Activated T-helper 1 cell treated with Interleukin-2 at 50 U/mL for 16 hours (primary cell): ENCODE measurements at places on chromosomes 3 and 15.

DNA sequence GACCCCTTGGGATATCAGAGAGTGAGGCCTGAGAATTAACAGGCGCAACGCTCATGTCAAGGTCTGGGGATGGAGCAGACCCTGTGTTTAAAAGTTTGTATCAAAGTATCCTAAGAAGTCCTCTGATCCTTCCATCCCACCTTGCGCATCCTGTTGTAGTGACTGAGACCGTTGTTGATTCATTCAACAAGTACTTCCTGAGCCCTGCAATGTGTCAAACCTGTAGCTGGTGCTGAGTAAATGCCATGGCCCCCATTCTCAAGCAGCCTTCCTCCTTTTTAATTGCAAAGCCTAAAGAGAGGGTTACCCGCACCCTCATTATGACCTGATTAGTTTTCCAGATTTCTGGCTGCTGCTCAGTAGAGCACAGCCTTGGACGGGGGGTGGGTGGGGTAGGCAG is 46.4 kb downstream of the RPLP1 start:
- DNase-seq: no peak

DNA sequence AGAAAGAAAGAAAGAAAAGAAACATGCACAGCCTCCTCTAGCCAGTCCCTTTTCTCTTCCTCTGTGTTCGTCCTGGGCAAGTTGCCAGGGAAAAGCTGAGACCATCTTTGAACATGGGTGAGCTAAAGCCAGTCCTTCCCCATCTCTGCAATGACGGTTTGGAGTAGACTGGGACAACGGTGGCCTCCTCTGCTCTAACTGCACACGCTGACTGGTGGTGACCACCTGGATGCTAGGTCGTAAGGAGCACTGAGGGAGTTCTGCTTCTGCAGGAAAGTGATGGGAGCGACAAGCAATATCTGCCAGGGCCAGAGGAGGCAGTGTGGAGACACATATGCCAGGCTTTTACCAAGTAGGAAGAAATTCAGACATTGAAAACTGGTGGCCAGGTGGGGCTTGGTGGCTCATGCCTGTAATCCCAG is 111.7 kb downstream of the NUP210 start:
- no peak for DNase-seq

DNA sequence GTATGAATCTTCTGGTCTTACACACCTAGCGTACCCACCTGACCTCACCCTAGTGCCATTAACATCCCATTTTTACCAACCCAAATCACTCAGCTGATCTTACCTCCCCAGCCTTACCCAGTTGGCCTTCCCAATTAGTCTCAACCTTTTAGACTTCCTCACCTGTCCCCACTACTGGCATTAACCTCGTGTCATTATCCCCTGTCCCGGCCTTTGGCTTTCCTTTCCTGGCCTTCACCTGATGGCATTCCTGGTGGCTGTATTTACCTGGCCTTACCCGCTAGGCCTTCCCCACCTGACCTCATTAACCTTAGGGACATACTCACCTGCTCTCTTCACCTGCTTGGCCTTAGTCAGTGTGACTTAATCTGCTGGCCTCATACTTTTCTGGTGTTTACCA is 104.1 kb downstream of the IL12A start:
- no peak for DNase-seq

DNA sequence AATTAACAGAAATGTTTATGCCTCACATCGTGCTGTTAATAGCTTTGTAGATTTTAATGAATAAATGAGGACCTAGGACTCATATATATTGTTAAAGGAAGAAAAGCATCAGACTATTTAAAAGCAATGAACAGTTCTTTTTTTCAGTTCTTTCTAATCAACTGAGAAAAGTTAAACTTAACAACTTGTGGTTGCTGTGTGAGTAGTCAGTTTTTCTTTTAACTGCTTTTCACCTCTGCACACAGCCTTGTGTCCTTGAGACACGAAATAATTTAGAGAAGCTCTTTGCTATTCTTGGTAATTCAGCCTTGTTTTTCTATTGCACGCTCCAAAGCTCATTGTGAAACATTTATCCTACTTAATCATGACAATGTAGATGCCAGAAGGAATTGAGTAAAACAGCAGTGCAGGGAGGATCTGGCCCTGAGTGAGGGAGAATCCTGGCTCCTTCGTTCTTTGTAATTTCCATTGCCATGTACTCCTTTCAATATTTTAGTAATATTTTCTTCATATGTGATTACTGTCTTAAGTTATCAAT is 499.0 kb downstream of the PYDC2 start:
- no peak for DNase-seq

DNA sequence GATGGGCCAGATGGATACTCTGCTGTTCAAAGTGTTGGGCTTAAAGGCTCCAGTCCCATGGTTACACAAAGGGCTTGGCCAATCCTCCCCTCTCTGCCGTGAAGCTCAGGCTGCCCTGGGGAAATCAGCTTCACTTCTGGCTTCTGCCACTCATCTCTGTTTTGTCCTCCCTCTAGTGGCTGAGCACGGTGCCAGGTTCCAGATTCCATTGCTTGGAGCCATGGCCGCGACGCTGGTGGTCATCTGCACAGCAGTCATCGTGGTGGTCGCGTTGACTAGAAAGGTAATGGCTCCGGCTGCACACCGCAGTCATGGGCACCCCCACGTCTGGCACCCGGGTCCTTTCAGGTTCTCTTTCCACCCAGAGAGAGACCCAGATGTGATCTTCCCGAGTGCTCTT is 5.6 kb downstream of the TIGIT start:
- no peak for DNase-seq

DNA sequence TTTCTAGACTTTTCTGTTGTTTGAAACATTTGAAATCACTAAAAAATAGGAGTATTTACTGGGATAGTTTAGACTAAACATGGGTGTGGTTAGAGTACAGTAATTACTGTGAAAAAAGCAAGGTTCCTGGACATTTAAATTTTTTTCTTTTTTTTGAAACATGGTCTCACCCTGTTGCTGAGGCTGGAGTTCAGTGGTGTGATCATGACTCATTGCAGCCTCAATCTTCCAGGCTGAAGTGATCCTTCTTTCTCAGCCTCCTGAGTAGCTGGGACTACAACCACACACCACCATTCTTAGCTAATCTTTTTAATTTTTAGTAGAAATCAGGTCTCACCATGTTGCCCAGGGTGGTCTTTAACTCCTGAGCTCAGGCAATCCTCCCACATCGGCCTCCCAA is 20.4 kb upstream of the CELF6 start:
- DNase-seq: no peak

GRCh38 chr15:78989701-78990240 is 44.9 kb upstream of the CTSH start:
- no peak for DNase-seq

DNA sequence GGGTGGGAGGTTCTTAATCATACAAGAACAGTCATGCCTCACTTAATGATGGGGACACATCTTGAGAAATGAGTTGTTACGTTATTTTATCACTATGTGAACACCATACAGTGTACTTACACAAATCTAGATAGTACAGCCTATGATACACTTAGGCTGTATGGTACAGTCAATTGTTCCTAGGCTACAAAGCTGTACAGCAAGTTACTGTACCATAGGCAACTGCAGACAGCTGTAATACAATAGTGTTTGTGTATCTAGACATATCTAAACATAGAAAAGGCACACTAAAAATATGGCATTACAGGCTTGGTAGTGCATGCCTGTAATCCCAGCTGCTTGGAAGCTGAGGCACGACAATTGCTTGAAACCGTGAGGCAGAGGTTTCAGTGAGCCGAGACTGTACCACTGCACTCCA is 55.7 kb upstream of the PLXND1 start:
- no peak for DNase-seq

- no peak for DNase-seq
Measured at GRCh38 chr3:190338717-190339116, 16.5 kb upstream of the CLDN1 start.

- no peak for DNase-seq
Measured at GRCh38 chr3:74001436-74001835, 376.7 kb upstream of the PDZRN3 start.

DNA sequence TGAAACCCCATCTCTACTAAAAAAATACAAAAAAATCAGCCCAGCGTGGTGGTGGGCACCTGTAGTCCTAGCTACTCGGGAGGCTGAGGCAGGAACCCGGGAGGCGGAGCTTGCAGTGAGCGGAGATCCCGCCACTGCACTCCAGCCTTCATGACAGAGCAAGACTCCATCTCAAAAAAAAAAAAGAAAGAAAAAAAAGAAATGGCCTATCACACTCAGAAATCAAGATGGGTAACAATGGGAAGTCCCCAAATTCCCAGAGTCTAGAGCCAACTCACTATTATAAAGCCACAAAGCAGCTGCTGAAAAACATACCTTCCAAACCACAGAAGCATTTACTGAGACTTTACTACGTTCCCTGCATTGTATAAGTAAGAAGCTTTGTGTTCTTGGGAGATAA is 7.5 kb downstream of the HDGFL3 start:
- DNase-seq: no peak

DNA sequence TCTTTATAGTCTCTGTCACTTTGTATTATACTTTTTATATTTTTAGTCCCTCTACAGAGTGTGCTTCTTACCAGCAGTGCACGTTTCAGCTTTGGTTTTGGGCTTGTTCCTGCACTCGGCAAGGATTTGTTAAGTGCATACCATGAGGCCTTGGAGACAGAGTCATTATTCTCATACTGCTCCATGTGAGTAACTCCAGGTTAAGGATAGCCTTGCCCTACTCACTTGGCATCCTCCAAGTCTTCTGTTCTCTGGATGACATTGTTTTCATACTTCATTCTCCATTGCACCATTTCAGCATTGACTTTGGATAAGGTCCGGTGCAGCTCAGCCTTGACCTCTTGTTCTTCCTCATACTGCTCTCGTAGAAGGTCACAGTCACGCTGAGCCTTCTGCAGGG is 96.4 kb downstream of the MYH15 start:
- DNase-seq: no peak

GRCh38 chr3:141901914-141902313 is 25.5 kb downstream of the ATP1B3 start:
- no peak for DNase-seq

GRCh38 chr15:75590239-75590638 is 11.1 kb upstream of the PTPN9 start:
- DNase-seq: no peak

- no peak for DNase-seq
Measured at GRCh38 chr3:20125897-20126296, 60.1 kb downstream of the SGO1 start.

DNA sequence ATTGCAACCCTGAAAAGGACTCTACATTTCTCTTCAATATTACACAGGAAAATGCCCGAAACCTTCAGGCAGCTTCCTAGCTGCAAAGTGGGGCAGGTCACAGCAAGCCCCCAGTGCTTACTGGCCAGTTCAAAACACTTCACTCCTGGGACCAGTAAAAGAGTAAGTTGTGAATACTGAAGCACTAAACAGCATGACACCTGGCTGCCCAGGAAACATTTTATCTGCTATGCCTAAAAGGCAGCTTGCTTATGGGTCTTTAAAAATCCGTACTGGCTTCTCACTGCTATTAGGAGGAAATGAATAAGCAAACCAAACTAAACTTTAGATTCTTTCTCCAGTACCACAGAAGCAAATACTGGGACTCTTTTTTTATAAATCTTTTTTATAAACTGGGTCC is 457.9 kb upstream of the ALCAM start:
- DNase-seq: no peak

DNA sequence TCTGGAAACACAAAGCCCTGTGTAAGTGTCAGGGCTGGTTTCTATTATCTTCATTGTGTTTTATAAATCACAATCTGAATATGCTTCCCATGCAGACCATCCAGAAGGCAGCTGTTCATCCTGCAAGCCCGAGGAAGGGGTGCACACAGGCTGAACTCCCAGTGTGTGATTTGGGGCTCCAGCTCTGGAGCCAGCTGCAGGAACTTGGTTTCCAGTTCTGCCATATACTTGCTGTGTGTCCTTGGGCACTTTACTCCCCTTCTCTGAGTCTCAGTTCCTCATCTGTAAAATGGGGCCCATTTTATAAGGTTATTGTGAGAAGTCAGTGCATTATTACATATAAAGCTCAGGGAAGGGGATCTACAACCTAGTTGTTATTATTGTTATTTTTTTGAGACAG is 22.6 kb downstream of the CYP8B1 start:
- no peak for DNase-seq

- DNase-seq: no peak
Measured at GRCh38 chr3:37216597-37217097, 42.3 kb upstream of the LRRFIP2 start.

- no peak for DNase-seq
Measured at GRCh38 chr3:175222356-175222755, 363.2 kb downstream of the NAALADL2 start.

DNA sequence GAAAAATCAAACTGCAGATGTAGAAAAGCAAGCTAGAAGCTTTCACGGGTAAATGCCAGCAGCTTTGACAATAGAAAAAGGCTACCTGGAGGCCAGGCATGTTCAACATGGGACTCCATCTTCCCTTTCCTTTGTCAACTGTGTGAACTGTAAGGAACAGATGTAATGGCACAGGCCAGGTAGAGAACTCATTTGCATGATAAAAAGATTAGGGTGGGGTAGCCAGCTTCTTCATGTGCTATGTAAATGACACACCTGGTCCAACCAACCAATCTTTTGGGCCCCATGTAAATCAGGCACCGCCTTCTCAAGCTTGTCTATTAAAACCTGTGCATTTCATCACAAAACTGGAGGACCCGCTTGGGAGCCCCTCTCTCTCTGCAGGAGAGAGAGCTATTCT is 686.5 kb upstream of the GOLIM4 start:
- no peak for DNase-seq

DNA sequence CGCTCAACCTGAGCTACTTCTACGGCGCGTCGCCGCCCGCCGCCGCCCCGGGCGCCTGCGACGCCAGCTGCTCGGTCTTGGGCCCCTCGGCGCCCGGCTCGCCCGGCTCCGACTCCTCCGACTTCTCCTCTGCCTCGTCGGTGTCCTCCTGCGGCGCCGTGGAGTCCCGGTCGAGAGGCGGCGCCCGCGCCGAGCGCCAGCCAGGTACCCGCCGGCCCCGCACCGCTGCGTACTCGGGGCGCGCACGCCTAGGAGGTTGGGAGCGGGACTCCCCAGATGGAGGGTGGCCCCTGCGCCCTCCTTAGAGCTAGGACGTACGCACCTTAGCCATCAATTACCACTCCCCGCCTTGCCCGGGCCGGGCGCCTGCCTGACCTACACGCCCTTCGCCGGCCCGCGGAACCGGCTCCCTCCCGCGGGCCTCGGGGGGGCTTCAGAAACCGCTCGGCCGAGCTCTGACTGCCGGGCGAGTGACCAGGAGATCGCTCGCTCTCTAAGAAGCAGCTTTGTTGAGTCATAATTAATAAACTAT is 466 bp downstream of the NFKBIZ start:
- peak; percentile 51 for DNase-seq

- peak; percentile 60 for DNase-seq
Measured at GRCh38 chr15:31200735-31201151, 99.2 kb upstream of the TRPM1 start.

DNA sequence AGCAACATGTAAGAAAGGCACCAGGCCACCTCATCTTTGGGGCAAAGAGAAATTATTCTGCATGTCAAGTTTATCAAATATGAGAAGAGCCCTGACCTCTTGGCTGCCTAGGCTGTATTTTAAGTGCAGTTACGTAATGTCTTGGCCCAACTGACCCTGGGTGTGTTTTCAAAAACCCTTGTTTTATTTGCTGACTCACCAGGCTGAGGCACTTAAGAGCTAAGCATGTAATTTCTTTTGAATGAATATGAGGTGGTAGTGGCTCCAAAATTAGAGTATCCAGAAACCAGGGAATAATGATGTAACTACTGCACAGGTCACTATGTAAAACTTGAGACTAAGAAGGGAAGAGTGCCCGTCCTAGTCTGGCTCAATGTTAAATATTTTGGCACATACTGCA is 24.3 kb downstream of the PGPEP1L start:
- DNase-seq: no peak
